ENCODE measurements at places on chromosomes 1 and 21.

- H3K4me1 ChIP-seq: no peaks in the 10 kb centered on the region
- H3K36me3 ChIP-seq: no peaks in the 10 kb centered on the region
- no peaks in the 10 kb centered on the region for H3K27me3 ChIP-seq
- H3K27ac ChIP-seq: no peak overlapping the region
- no peak for DNase-seq
Observed at GRCh38 chr1:51295926-51296325, 34.4 kb downstream of the TTC39A start.

DNA sequence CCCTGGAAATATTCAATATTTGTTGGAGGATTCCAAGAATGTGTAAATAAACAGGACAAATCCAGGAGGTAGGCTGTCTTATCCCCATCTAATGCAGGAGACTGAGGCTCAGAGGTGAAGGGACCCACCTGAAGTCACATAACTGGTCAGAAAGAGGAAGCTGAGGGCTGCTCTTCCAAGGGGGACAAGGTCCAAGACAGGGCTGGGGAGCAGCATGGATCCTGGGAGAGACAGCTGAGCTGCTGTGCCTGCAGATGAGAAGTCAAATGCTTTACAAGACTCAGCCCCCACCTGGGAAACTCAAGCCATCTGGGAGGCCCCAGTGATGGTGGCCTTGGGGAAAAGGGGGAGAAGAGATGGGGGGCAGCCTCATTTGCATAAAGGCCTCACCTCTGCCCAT lies 224.4 kb downstream of the PTPRU start:
- H3K36me3 ChIP-seq: no peaks in the 10 kb centered on the region
- no peak overlapping the region for H3K4me3 ChIP-seq
- no peak for DNase-seq
- H3K27me3 ChIP-seq: no peaks in the 10 kb centered on the region
- H3K27ac ChIP-seq: no peak overlapping the region

DNA sequence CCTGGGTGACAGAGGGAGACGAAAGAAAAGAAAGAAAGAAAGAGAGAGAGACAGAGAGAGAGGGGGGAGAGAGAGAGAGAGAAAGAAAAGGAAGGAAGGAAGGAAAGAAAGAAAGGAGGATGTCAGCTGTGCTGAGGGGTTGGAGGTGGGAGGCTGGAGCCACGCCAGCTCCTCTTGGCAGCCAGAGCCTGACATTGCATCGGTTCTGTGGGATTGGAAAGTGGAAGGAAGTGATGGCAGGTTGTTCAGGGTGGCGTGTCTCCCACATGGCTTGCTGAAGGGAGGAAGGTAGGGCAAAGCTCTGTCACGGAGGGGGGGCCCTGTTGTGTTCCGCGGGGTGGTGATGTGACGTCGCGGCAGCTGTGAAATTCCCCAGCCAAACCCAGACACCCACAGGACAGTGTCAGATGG lies 30.7 kb downstream of the EIF2D start:
- H3K36me3 ChIP-seq: peaks cover 56% of the 10 kb centered on the region
- peak overlapping the region; percentile 19 for H3K4me3 ChIP-seq

DNA sequence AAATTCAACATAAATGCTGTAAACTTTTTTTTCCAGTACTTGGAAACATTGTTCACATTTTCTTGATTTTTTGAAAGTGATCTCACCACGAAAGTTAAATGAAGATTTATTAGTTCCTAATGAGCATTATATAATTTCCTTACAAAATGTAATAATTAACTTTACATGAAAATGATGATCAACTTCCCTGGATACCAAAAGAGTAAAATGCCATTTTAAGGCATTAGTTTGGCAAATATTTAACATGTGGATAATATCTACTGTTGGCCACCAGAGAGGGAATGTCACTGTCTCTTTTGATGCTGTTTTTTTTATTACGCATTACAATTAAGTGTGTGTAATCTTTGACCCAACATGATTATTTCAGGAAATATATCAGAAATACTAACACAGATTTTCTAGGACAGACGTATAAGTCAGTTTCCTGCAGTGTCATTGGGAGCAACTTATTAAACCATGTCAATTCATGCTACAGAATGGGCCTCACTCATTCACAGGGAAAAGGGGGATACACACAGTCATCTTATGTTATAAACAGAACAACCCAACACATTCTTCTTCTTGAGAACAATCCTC lies 903.9 kb upstream of the ADGRL2 start:
- H3K27ac ChIP-seq: no peak overlapping the region
- no peak for DNase-seq
- H3K36me3 ChIP-seq: no peaks in the 10 kb centered on the region
- H3K27me3 ChIP-seq: no peaks in the 10 kb centered on the region
- no peaks in the 10 kb centered on the region for H3K4me1 ChIP-seq

DNA sequence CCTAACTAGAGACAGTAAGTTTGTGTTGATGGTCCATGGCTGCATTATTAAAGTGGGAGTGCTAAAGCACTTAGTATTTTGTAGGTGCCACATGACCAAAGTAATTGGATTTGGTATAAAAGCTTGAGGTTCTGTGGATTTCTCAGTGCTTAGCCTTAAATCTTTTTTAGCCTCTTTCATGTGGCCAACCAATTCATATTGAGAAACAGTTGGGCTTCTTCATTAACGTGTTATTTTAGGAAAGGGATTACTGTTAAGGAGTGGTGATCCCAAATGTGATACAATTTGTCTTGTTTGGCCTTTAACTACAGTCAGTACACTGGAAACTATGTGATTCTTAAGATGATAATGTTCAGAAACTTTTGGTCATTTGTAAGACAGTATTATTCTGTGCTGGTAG lies 25.5 kb downstream of the MAN1A2 start:
- no peak for DNase-seq
- H3K4me1 ChIP-seq: peaks cover 6% of the 10 kb centered on the region

DNA sequence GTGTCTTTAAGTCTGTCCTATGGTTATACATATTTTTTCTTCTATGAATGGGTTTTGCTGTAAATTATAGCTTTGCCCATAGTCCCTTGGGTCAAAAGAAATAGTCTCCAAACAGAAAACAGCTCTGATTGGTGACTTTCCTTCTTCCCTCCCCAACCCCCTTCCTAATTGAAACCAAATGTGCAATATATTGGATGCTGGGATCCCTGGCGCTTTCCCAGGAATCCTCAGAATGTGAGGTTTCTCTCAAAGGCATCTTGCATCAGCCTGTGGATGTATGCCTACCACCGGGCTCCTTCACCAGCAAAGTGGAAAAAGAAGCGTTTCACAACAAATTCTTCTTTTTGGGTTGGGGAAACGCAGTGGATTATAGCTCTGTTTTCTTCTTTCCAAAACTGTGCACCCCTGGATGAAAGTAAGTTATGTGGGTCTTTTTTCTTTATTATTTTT lies at the start of gene DDR2:
Gene DDR2 (plus strand): TSS at position 248 of the 450 bp plus-strand sequence. CDS start 86,600 bp downstream, outside the sequence.
- no peaks in the 10 kb centered on the region for H3K4me1 ChIP-seq
- H3K27me3 ChIP-seq: no peaks in the 10 kb centered on the region
- no peak for DNase-seq
- H3K36me3 ChIP-seq: no peaks in the 10 kb centered on the region
- H3K4me3 ChIP-seq: no peak within 1 kb of the TSS
- H3K27ac ChIP-seq: no peak within 1 kb of the TSS

DNA sequence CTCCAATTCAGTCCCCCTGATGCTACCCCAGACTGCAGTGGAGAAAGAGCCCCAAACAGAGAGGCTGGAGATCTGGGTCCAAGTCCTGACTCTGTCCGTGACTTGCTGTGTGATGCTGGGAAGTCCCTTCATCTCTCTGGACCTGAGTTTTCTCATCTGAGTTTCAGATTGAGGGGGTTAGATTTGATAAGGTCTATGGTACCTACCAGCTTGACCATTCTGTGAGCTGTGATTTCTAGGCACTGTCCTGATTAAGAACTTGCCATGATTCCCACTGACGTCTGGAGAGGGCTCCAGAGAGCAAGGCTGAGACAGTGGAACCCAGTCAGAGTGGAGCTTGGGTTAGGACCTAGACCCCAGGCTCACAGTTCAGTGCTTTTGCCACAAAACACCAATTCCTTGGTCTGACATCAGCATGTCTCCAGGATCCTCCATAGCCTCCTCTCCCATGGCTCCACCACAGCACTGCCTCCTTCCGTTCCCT lies 43.8 kb upstream of the DMBX1 start:
- no peaks in the 10 kb centered on the region for H3K36me3 ChIP-seq
- peaks cover 10% of the 10 kb centered on the region for H3K27me3 ChIP-seq
- no peaks in the 10 kb centered on the region for H3K4me1 ChIP-seq
- no peak for DNase-seq
- no peak overlapping the region for H3K4me3 ChIP-seq
- no peak overlapping the region for H3K27ac ChIP-seq

DNA sequence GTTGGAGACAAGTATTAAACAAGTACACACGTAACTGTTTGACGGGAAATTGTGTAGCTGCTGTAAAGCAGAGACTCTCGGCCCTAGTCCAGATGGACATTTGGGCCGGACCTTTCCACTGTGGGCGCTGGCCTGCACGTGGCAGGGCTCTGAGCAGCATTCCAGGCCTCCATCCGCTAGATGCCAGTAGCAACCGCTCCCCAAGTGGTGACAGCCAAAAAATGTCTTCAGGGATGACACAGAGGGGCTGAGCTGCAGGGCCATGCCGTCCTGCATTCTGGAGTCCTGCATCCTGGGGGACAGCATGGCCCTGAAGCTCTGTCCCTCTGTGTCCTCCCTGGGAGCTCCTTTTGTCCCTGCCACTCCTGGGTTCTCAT lies 24.8 kb downstream of the A3GALT2 start:
- no peak overlapping the region for H3K27ac ChIP-seq
- no peak overlapping the region for H3K4me3 ChIP-seq
- DNase-seq: no peak
- no peaks in the 10 kb centered on the region for H3K27me3 ChIP-seq
- H3K36me3 ChIP-seq: no peaks in the 10 kb centered on the region
- peaks cover 5% of the 10 kb centered on the region for H3K4me1 ChIP-seq

DNA sequence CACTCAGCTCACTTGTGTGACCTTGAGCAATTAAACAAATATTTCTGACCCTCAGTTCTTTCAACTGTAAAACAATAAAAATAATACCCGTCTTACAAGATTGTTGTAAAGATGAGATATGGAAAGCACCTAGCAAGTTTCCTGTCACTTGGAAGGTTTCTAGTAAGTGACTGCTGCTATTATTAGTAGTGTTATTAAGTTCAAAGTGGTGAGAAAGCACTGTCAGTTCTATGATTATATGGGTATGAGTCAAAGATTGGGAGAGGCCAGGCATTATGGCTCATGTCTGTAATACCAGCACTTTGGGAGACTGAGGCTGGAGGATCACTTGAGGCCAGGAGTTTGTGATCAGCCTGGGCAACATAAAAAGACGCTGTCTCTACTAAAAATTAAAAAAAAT lies 145.4 kb downstream of the C1orf21 start:
- no peaks in the 10 kb centered on the region for H3K36me3 ChIP-seq
- H3K4me1 ChIP-seq: no peaks in the 10 kb centered on the region
- H3K27me3 ChIP-seq: no peaks in the 10 kb centered on the region
- no peak overlapping the region for H3K4me3 ChIP-seq
- H3K27ac ChIP-seq: no peak overlapping the region

DNA sequence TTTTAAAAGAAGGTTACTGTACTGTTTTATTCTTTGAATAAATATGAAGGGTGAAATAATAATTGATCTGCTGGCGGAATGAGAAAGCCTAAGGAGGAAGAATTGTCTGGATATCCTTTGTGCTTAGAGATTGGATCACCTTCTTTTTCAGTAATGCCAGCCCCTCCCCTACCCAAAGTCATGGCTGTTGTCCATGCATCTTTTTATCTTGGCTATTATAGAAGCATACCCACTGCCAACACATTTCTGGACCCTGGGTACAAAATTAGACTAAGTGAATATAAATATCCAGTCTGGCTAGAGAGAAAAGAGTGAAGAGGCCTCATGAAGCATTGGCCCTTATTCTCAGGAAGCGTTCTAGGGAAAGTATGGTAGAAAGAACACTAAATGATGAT lies 28.1 kb downstream of the AK4 start:
- H3K4me1 ChIP-seq: no peaks in the 10 kb centered on the region
- DNase-seq: no peak
- no peak overlapping the region for H3K27ac ChIP-seq
- H3K36me3 ChIP-seq: no peaks in the 10 kb centered on the region
- no peak overlapping the region for H3K4me3 ChIP-seq

DNA sequence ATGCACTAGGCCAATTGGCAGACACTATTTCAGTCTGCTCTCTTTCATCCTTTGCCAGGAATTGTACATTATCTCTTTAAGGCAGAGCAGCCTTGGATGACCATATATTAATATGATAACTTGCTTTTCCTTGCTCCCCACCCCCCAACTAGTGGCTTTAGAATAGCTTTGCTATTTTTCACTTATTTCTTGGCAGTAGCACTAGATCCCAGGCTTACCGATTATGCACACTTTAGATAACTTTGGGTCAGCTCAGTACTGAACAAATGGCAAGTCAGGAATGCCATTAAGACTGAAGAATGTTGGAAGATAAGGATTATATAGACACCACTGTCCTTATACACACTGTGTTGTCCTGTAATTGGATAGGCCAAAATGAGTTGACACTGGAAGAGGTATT lies 146.4 kb downstream of the FGGY start:
- DNase-seq: no peak
- H3K27ac ChIP-seq: no peak overlapping the region
- no peak overlapping the region for H3K4me3 ChIP-seq

- H3K4me1 ChIP-seq: peaks cover 22% of the 10 kb centered on the region
- H3K27me3 ChIP-seq: no peaks in the 10 kb centered on the region
- no peak overlapping the region for H3K27ac ChIP-seq
Observed at GRCh38 chr1:231929311-231929710, 302.7 kb downstream of the DISC1 start.

DNA sequence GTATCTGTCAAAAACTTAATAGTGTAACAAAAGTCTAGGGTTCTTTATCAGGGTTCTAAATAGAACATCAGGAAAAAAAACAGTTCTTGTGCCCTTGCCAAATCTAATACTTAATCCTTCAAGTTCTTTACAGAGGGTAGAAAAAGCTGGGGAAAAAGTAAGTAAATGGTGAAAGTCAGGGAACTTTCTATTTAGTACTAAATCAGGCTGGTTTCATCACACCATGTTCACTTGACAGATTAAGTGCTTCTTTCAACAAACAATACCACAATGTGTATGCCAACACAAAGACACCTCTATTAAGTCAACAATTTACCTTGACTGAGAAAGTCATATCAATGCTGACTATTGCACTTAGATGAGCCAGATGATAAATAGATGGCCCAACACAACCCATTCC lies 9.7 kb downstream of the DBT start:
- no peaks in the 10 kb centered on the region for H3K27me3 ChIP-seq
- H3K4me1 ChIP-seq: no peaks in the 10 kb centered on the region

DNA sequence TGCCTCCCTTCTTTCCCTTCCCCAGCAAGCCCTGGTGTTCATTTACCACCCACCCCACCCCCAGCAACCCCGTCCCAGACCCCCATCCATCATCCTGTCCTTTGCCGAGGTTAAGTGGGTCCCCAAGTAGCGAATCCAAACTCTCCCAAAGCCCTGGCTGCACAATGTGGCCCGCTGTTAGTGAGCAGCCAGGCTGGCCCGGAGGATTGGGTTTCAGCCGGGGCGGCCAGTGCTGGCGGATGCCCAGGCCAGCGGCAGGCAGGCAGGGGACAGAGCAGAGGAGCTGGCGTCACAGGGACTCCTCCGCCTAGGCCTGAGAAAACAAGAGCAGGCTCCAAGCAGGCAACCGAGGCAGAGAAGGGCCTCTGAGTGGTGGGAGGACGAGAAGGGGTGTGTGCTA lies 61.4 kb downstream of the EPHB2 start:
- no peak for DNase-seq
- H3K4me1 ChIP-seq: no peaks in the 10 kb centered on the region
- no peak overlapping the region for H3K27ac ChIP-seq
- H3K27me3 ChIP-seq: no peaks in the 10 kb centered on the region
- no peak overlapping the region for H3K4me3 ChIP-seq

Data from CD8-positive, alpha-beta memory T cell (primary cell).